IMR-90 (cell line): ENCODE measurements at places on chromosomes 5 and 9.

DNA sequence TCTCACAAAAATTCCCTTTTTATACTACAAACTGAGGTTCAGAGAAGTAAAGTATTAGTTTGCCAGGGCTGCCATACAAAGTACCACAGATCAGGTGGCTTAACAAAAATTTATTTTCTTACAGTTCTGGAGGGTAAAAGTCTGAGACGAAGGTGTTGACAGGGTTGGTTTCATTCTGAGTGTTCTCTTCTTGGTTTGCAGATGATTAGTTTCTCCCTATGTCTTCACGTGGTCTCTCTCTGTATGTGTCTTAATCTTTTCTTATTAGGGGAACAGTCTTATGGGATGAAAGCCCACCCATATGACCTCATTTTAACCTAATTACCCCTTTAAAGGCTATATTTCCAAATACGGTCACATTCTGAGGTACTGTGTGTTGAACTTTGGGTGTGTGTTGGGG, 274.2 kb downstream of the BRINP1 start:
- no peak overlapping the region for H3K27ac ChIP-seq
- DNase-seq: no peak
- H3K4me3 ChIP-seq: no peak overlapping the region

- H3K27ac ChIP-seq: no peak overlapping the region
- no peaks in the 10 kb centered on the region for H3K4me1 ChIP-seq
- H3K4me3 ChIP-seq: no peak overlapping the region
- H3K36me3 ChIP-seq: no peaks in the 10 kb centered on the region
- no peak for DNase-seq
Measured at GRCh38 chr5:5360941-5361520, 61.4 kb upstream of the ICE1 start.

GRCh38 chr5:36492984-36493654, 113.3 kb upstream of the SLC1A3 start:
- H3K27ac ChIP-seq: no peak overlapping the region
- peak; percentile 38 for DNase-seq
- H3K4me3 ChIP-seq: no peak overlapping the region

DNA sequence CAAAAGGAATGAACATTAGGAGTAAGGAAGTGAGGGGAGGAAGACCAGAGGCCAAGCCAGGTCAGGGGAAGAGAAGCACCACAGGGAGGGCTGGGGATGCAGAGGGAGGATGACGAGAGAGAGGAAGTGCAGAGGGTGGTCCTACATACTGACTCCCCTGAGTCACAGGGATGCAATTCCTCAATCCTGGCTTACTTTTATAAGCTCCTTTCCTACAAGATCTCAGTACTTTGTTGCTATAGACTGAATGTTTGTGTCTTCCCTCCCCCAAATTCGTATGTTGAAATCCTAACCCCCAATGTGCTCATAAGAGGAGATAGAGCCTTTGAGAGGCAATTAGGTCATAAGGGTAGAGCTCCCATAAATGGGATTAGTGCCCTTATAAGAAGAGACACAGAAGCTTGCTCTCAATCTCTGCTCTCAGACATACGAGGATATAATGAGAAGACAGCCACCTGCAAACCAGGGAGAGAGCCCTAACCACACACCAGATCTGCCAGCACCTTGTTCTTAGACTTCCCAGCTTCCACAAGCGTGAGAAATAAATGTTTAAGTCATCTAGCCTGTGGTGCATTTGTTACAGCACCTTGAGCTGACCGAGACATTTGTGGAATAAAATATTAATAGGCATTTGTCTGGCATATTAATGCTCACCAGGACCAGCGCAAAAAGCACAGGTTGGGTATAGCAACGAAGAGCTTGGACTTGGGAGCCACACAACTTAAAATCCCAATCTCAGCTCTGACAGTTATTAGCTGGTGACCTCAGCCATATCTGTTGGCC, 33.4 kb downstream of the GCNT4 start:
- no peak overlapping the region for H3K27ac ChIP-seq
- no peaks in the 10 kb centered on the region for H3K27me3 ChIP-seq
- peaks cover 3% of the 10 kb centered on the region for H3K4me1 ChIP-seq
- no peak for DNase-seq

GRCh38 chr9:26956860-26957233, 635 bp downstream of the IFT74 start:
- H3K36me3 ChIP-seq: peaks cover under 1% of the 10 kb centered on the region; the same call in 1 of the 2 replicates
- H3K4me1 ChIP-seq: no peaks in the 10 kb centered on the region
- peak overlapping the region; percentile 92 for H3K27ac ChIP-seq
- peak overlapping the region; percentile 67 for H3K4me3 ChIP-seq

DNA sequence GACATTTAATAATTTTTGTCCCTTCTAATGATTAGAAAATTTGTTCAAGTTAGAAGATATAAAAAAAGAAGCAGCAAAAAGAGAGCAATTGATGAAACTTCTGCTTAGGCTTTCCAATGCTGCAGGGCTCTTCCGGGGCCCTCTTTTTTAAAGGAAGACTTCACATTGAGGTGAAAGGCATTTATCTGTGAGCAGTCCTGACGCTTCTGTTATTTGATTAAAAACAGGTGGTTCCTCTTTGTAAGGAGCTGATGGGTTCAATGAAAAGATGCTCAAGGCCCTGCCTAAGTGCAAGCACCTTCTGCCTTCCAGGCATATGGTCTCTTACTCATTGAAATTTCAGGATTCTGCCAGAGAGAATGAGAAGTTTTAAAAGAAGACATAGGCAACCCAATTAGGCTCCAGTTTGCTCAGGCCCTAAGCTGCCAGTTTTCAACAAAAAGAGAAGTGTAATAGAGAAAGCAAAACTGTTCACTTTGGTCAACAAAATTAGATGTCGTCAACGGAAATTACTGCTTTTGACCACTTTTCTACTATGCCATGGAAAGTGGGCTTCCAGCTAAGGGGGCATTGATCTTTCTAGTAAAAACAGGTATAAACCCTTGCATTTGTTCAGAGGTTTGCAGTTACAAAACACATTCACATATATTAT, 100.2 kb downstream of the INSYN2B start:
- H3K27me3 ChIP-seq: no peaks in the 10 kb centered on the region
- H3K27ac ChIP-seq: no peak overlapping the region
- H3K4me3 ChIP-seq: no peak overlapping the region

GRCh38 chr9:136672431-136673087, 9.8 kb downstream of the EGFL7 start:
- DNase-seq: no peak
- H3K27ac ChIP-seq: no peak overlapping the region
- no peaks in the 10 kb centered on the region; the same call in 1 of the 2 replicates for H3K27me3 ChIP-seq
- H3K4me3 ChIP-seq: no peak overlapping the region
- H3K36me3 ChIP-seq: peaks cover 18% of the 10 kb centered on the region; the same call in 1 of the 2 replicates
- no peaks in the 10 kb centered on the region for H3K4me1 ChIP-seq

GRCh38 chr9:23162789-23163188, 663.3 kb downstream of the ELAVL2 start:
- no peak overlapping the region for H3K4me3 ChIP-seq
- no peaks in the 10 kb centered on the region for H3K27me3 ChIP-seq
- no peak for DNase-seq
- H3K4me1 ChIP-seq: no peaks in the 10 kb centered on the region
